Activated naive CD4-positive, alpha-beta T cell treated with Interleukin-2 at 50 U/mL for 16 hours (primary cell): ENCODE measurements at places on chromosomes 6 and 20.

GRCh38 chr6:79570129-79571029, 33.1 kb upstream of the LCA5 start:
- DNase-seq = no peak

DNA sequence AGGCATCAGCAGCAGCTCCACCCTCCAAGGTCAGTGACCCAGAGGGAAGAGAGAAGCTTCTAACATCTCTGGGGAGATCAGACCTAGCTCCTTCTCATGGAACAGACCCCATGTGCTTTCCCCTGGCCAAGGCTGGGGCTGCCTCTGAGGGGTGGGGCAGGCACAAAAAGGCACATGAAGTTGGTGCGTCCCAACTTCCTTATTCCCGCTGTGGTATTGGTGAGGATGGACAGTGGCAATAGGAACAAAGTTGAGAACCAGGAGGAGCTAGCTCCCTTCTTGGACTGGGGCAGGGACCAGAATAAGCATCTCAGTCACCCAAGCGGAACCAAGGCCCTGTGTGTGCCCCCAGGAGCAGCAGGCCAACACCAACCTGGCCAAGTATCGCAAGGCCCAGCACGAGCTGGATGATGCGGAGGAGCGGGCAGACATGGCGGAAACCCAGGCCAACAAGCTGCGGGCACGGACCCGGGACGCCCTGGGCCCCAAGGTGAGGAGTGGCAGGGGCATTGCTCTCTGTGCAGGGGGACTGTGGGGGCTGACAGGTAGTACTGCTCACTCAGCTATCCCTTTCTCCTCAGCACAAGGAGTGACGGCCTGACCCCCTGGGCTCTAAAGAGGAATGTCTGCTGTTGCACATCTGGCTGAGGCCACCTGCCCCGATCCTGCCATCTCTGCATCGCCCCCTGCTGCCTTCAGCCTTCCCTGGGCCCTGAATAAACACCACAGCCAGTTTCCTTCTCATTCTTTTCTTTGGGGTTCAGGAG, 46.1 kb downstream of the MYH7B start:
- no peak for DNase-seq

GRCh38 chr6:110589865-110590513, 113.6 kb upstream of the SLC22A16 start:
- DNase-seq = no peak

GRCh38 chr6:108884211-108885059, 36.2 kb downstream of the ARMC2 start:
- DNase-seq = no peak

GRCh38 chr6:117989086-117989485, 82.0 kb downstream of the SLC35F1 start:
- DNase-seq = no peak

DNA sequence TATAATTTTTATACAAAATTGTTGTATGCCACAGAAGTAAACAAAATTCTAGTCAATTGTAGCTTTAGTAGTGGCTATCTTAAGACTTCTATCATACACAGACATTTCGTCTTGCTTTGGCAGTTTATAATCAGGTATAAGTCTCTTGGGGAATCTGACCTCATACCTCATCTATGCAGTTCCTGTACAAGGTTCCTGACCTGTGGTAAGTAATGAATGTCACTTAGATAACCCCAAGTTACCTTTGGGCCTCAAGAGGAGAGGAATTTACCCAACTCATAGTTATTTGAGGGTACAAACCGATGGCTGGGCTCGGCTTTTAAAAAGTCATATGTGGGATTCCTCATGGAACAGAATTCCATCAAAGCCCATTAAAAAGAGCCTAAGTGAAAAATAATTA, 58.8 kb upstream of the UNC93A start:
- DNase-seq = no peak

GRCh38 chr6:127717384-127717783, 140.4 kb downstream of the C6orf58 start:
- DNase-seq = no peak

- no peak for DNase-seq
These were observed 108.0 kb downstream of the SNX5 start for GRCh38 chr20:17860301-17861197.

- DNase-seq = no peak
These were observed 2.8 kb upstream of the RNF24 start for GRCh38 chr20:4018023-4018748.

GRCh38 chr20:50652702-50653294, 38.5 kb downstream of the RIPOR3 start:
- no peak for DNase-seq

DNA sequence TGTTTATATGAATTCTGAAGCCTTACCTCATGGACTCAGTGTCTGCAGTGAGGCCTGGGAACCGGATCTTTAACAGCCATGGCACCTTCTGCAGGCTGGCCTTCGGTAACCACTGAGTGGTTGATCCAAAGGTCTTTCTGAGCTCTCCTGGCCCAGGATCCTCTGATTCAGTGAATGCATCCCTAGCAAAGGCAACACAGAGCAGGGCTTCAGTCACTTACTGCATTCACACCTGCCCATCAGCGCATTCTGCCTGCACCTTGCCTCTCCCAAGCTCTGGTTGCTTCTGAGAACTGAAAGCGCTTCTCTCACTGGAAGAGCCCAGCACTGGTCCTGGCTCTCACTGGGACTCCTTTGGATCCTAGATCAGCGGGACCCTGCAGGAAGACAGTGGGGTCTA, 8.4 kb upstream of the CST9 start:
- no peak for DNase-seq

GRCh38 chr6:37731888-37732287, 34.2 kb upstream of the MDGA1 start:
- DNase-seq = peak; percentile 67

- no peak for DNase-seq
These were observed 33.9 kb downstream of the PPARD start for GRCh38 chr6:35376281-35376680.

DNA sequence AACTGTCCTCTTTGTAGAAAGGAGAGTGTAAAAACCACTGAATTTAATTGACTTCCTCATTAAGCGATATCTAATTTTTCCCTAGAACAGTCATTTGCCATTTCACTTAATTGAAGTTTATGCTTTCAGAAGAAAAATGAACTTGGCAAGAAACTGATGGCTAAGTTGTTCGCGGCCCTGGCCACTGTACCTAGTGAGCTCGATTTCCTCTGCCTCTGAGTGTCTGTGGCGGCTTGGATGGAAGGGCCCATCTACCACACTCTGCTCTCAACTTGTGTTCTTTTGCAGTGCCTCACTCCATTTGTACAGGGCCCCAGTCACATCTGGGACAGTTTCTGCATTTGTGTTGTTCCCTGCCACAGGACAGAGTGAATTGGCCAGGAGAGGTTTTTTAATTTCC, 102.9 kb downstream of the BCAS1 start:
- no peak for DNase-seq

DNA sequence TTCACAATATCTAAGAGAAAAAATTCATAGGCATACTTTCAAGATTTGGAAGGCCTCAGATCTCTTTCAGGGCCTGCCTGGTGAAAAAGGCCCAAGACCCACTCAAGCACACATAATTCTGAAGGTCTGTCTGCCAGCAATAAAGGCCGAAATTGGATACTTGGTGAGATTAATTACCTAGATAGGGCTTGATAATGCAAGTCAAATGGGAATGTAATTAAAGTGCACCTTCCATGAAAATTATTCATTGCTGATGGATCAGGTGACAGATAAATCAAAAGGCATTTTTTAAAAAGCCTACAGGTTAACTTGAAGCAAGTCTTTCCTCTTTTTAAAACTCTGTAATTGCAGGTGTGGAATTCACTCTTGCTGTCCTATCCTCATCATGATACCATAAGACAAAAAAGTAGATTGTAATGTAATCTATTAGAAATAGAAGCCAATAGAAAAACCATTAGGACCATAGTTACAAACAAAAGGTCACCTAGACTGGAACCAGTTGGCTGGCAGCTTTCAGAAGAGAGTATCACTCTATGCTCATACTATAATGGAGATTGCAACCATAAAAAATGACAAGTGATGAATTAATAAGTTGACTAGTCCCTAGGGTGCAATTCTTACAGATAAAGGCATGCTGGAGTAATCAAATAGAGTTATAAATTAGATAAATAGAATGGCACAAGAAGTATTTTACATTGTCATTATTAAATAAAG, 77.3 kb downstream of the EPHA7 start:
- no peak for DNase-seq

DNA sequence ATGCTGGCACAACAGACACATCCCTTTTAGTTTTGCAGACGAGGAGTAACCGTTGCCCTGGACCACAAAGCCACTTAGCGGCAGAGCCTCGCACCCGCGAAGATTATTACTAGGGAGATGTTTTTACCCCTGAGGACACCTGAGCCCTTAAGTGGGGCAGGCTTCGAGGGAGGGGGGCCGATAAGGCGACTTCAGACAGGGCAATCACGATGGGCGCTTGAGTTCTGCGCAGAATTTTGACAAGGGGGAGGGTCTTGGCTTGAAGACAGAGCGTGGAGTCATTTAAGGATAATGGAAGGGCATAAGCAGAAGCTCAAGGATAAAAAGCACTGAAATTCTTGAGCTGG, 650 bp upstream of the TTK start:
- DNase-seq = peak; percentile 35

GRCh38 chr6:157896932-157897331, 73.9 kb downstream of the SNX9 start:
- no peak for DNase-seq

DNA sequence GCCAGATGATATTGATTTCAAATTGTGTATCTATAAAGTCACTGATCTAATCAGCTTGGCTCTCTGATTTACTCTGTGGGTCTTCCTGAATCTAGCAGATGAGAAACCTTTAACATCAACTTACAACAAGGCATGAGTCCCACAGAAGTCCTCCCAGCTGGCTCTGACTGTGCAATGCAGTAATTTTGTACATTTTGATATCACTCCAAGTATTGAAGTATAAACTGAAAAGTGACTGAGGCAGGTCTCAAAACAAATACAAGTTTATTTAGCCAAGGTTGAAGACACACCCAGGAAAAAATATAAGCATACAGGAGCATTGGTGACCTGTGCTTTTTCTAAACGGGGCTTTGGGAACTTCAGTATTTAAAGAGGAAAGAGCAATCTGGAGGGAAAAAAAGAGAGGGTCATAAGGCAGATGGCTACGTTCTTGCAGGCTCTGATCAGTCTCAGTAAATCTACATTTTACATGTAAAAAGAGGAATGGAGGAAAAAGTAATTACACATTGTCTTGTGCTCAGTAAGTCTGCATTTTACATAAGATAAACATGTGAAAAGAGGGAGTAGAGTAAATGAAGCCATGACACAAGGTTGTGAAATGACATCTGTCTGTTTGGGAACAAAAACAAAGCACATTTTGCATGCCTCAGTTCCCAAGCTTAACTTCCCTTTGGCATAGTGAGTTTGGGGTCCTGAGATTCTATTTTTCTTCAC, 59.5 kb downstream of the CRYBG1 start:
- DNase-seq = no peak

GRCh38 chr20:3165473-3166337, 6.0 kb upstream of the FASTKD5 start:
- DNase-seq = no peak

DNA sequence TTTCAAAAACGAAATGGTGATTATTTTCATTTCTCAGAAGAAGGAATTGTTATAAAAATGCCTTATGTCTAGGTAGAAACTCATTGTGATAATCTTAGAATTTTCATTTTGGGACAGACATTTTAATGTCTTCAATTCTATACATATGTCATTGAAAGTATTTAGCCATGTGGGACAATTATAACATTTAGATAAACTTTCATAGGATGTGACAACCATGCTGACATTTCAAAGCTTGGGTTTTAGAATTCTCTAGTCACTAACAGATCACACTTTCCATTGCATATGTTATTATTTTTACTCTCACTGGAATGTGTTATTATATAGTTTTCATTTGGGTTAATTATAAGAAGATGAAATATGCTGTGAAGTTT, 4.9 kb downstream of the TAGAP start:
- no peak for DNase-seq

DNA sequence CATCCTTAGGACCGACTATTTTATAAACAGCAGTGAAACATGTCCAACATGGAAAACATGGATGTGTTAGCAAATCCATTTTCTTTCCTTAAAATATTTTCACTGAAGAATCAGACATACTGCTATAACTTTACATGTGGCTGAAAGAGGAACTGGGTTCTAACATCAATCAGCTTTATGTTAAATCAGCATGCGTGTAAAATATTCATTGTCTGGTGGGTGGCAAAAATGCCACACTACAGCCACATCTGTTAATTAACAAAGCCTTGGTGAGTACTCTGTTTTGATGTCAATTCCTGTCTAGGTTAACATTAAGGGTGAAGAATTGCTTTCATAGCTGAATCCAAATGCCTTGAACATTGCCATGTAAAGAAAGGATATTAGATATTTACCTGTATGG, 222.6 kb upstream of the CEP162 start:
- DNase-seq = no peak

DNA sequence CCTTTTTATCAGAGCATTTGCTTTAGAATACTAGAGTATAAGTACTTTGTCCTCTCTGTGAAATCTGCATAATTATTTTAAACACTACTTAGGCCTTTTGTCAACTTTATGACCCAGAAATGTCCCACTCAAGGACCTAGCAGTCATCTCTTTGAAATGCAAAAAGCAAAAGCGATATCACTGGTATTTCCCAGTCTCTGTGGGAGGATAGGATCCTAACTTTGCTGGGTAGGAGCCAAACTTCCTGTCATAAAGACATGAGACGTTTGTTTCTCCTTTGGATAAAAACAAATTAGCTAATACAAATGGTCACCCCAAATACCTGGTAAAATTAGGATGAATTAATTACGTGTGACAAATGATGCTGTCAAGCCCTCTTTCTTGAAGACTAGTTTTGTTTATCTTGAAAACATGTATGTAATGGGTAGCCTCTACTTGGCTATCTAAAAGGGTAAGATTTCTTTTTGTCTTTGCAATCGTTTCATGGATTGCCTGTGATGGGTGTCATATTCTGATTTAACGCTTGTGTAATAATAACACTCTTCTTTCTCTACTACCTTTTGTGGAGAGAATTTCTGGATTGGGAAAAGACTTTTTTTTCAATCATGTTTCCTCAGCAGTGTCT, 36.2 kb downstream of the DCDC2 start:
- no peak for DNase-seq

- DNase-seq = no peak
These were observed 17.3 kb upstream of the MCUR1 start for GRCh38 chr6:13831615-13832014.

GRCh38 chr6:165818200-165818599, 155.2 kb upstream of the PDE10A start:
- no peak for DNase-seq

DNA sequence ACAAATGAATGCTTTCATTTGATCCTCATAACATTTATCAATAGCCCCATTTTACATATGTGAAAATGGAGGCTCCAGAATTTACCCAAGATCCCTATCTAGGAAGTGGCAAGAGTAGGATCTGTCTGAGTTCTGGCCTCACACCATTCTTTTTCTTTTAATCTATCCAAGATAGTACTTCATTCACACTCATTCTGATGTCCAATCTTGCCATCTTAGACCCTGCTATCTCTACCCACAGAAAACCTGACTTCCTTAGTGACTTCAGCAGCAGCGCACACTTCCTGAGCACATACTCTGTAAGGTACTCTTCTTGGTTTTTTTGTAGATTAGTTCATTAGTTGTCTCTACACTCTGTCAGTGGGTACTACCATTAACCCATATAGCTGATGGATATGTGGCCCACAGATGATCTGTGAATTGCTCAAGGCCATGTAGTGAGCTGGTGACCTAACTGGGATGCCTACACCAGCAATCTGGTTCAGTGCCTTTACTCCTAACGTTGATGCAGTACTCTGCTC, 36.3 kb downstream of the COX4I2 start:
- no peak for DNase-seq

- DNase-seq = no peak
These were observed 15.7 kb upstream of the SSTR4 start for GRCh38 chr20:23019403-23019802.

- DNase-seq = peak; percentile 64
These were observed 87.7 kb downstream of the TMEM242 start for GRCh38 chr6:157235600-157236039.
